RKO (cell line): ENCODE measurements at places on chromosomes 4 and X.

GRCh38 chr4:169062897-169063244 is 52.8 kb upstream of the CBR4 start:
- DNase-seq = no peak

DNA sequence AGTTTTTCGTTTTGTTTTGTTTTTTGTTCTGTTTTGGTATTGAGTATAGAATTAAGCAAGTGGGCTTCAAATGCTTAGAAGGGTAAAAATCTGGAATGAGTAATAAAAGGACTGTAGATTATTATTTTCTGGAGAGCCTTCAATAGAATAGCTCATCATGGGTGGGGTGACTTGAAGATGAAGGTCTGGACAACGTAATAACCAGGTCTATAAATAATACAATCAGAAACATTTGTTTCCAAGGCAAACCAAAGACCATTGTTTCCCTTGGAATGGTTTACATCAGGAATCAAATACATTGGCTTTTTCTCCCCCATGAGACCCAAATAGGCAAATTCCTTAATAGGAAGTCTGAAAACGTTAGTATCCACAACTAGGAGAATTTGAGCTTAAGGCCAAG is 721.6 kb downstream of the RPA4 start:
- no peak for DNase-seq

- DNase-seq = no peak
Measured at GRCh38 chr4:108113229-108113628, 55.5 kb downstream of the LEF1 start.

DNA sequence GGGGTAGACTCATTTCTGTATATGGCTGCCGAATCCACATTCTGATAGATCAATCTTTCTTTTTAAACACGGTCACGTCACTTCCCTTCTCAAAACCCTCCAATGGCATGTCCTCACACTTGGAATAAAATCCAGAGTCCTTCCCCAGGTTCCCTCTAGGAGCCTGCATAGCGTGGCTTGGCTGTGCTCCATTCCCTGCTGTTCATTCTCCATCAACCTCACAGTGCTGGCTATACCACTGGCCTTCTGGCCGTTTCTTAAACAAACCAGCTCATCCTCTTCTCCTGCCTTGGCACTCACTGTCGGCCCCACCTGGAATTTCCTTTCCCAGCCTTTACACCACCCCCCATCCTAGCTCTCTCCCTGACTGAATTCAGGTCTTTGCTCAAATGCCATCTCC is 77.1 kb downstream of the RBM47 start:
- no peak for DNase-seq

DNA sequence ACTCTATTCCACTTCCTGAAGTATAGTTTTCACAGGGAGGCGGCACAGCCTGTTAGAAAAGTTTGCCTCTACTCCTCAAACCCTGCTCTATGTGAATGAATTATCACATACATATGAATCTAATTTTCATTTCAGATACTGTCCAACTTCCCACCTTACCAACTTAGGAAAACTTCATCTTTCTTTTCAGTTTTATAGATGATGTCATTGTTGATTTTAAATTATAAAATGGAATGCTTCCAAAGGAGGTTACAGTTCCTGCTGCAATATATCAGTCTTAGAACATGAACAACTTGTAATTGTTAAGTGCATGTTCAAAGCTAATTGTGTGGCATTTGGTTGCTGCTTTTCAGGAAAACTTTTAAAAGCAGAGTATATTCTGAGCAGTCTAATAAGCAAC is 92.4 kb downstream of the NEUROG2 start:
- no peak for DNase-seq

DNA sequence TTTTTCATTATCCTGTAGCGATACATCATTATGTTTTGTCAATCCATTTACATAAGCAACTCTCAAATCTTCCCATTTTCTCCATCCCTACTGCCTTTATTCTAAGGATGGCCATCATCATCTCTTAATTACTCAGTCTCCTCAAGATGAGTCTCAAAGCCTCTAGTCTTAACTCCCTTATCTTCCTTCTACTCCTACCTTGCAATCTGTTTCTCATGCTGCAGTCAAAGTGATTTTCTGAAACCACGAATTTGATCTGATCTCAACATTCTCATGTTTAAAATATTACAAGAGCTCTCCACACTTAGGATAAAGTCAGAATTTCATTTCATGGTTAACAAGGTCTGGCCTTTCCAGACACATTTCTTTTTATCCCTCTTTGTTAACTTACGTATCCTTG is 51.8 kb downstream of the ANXA3 start:
- DNase-seq = no peak

GRCh38 chrX:79117078-79117477 is 27.4 kb upstream of the GPR174 start:
- no peak for DNase-seq

DNA sequence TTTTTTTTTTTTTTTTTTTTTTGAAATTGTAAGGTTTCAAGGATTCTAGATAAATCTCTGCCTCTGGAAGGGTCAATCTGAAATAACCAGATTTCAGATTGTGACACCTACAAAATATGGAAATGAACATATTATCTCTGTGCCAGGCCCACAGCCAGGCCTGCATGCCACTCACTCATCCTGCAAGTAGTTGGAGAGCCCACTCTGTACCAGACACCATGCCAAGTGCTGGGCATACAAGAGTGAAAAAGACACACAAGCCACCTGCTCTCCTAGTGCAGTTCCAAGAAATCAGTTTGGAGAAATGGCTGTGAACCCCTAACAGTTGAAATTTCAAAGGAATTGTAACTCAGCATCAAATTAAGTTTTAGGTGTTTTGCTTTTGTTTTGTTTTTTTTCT is 145.9 kb upstream of the NOCT start:
- DNase-seq = no peak

- DNase-seq = peak; percentile 59
Measured at GRCh38 chr4:154908168-154908567, 127.1 kb downstream of the RBM46 start.

GRCh38 chr4:110550260-110550659 is 72.6 kb downstream of the PITX2 start:
- DNase-seq = peak; percentile 24

DNA sequence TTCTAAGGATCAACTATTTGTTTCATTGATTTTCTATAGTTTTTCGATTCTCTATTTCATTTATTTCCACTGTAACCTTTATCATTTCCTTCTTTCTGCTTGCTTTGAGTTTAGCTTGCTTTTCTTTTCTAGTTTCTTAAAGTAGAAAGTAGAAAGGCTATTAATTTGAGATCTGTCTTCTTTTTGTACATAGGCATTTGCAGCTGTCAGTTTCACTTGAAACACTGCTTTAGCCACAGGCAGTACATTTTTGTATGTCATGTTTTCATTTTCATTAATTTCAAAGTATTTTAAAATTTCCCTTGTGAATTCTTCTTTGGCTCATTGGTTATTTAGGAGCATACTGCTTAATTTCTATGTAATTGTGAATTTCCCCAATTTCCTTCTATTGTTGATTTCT is 152.2 kb downstream of the SH3KBP1 start:
- no peak for DNase-seq

DNA sequence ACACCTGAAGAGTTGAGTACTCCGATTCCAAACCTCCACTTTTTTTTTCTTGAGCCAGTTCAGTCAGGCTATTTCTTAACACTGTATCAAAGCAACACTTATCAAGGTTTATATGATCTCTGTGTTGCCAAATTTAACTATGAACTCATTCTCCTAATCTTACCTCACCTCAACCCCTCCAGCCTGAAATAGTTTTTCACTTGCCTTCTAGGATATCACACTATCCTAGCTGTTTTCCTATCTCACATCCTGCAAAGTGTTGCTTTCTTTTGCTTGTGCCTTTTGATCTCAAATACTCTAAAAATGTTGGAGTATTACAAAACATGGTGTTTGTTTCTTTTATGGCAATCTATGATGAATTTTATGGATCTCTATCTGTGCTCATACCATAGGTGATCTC is 415.0 kb downstream of the CFAP47 start:
- DNase-seq = no peak

DNA sequence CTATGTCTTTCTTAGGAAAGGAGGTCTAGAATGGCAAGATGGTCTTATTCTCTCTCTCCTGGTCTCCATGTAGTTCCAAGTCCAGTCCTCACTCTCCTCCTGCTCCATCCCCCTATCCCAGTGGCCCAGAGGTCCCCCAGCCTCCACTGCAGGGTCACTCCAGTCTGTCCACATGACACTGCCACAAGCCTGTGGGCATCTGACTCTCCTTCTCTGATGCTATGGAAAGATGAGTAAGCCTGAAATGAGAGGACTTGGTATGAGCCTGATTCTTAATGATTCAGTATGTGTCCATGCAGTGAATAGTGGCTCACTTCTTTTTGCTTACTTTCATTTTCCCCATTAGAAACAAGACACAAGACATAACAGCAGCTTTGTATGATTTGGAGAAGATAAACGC is 516.8 kb upstream of the ADGRL3 start:
- DNase-seq = peak; percentile 75

DNA sequence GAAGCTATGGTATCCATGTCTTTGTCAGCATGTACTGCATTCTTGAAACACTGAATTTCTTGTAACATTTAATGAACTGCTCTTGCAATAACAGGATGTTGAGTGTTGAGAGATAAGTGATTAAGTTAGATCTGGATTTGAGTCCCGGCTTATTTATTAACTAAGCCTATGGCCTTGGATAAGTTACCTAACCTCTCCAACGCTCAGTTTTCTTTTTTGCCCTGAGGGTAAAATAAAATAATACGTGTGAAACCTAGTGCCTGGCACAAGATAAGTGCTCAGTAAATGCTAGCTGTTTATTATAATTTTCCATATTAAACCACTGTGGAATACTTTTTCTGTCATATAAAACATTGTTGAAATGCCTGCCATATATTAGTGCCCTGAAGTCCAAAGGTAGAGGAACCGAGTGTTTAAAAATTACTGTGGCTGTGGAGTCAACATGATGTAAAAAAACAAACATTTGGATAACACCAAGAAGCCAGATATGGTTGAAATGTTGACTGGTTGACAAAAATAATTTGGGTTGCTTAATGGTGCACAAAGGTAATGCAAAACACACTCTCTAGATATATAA is 58.6 kb upstream of the ALB start:
- DNase-seq = no peak

- DNase-seq = peak; percentile 68
Measured at GRCh38 chrX:83759872-83760271, 101.1 kb upstream of the CYLC1 start.

DNA sequence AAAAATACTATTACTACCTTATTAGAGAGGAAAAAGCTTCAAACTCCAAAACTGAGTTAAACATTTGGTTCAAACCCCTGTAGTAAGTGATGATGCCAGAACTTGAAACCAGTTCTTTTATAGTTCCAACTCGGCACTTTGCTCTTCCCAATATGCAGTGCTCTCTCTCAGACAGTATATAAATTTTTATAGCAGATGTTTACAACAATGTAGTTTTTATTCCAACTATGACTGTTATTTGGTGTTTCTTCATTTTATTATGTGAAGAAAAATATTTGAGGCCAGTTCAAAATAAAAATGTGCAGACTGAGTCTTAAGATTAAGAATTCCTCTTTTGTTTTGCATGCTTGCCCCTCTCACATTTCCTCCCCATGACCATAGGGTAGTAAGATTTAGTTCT is 2.9 kb upstream of the PPP4R3C start:
- no peak for DNase-seq

- DNase-seq = no peak
Measured at GRCh38 chr4:92522356-92522755, 218.6 kb downstream of the GRID2 start.

- DNase-seq = no peak
Measured at GRCh38 chr4:113289766-113290165, 240.3 kb downstream of the ANK2 start.

GRCh38 chrX:154462396-154462795 is 4.3 kb downstream of the PLXNA3 start:
- DNase-seq = no peak

- DNase-seq = no peak
Measured at GRCh38 chrX:72094894-72095293, 36.8 kb downstream of the RTL5 start.

- DNase-seq = no peak
Measured at GRCh38 chr4:17124767-17125166, 226.3 kb upstream of the LDB2 start.

- no peak for DNase-seq
Measured at GRCh38 chr4:89099034-89099433, 12.3 kb upstream of the TIGD2 start.

GRCh38 chrX:103845165-103845653 is 13.2 kb upstream of the RAB9B start:
- peak; percentile 72 for DNase-seq

GRCh38 chrX:41558531-41558930 is 111.4 kb downstream of the NYX start:
- peak; percentile 59 for DNase-seq

DNA sequence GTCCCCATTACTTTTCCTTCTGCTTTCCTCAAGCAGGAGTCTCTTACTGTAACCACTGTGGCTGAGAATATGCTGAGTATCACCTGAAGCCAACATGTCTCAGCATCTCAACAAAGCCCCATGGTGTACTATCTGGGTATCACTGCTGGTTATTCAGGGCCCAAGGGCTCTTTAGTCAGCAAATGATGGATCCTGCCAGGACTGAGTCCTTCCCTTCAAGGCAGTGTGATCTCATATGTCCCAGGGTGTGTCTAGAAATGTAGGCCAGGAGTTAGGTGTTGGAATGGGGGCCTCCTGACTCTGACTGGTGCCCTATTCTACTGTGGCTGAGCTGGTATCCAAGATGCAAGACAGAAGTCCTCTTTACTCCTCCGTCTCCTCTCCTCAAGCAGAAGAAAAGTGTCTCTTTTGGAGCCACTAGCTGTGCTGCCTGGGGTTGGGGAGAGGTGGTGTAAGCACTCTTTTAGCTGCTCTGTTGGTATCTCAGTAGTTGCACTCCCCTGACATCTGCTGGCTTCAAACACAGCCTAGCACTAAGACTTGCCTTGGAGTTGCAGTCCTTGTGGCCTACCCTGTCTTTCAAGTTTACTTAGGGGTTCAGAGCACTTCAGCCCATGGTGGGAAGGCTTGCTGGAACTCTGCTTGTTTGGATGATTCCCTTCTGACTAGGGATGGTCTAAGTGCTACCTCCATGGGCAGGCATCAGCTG is 28.6 kb downstream of the OCIAD2 start:
- no peak for DNase-seq

- DNase-seq = no peak
Measured at GRCh38 chrX:135544338-135544948, 24.0 kb downstream of the INTS6L start.

GRCh38 chrX:68596871-68597270 is 50.6 kb upstream of the STARD8 start:
- DNase-seq = no peak

DNA sequence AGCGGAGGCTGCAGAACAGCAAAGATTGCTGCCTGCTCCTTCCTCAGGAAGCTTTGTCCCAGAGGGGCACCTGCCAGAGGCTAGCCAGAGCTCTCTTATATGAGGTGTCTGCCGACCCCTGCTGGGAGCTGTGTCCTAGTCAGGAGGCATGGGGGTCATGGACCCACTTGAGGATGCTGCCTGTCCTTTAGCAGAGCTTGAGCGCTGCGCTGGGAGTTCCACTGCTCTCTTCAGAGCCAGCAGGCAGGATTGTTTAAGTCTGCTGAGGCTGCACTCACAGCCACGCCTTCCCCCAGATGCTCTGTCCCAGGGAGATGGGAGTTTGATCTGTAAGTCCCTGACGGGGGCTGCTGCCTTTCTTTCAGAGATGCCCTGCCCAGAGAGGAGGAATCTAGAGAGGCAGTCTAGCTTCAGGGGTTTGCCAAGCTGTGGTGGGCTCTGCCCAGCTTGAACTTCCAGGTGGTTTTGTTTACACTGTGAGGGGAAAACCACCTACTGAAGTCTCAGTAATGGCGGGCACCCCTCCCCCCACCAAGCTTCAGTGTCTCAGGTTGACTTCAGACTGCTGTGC is 10.9 kb downstream of the DCK start:
- no peak for DNase-seq
